ENCODE measurements at places on chromosomes 7 and 10. TPM values are rescaled to one million over a fixed set of nuclear protein-coding genes. Genes with fewer than 3 reads are reported as not detected.

Gene OPN4
- total RNA-seq: not detected

Gene PLA2G12B
- not detected for total RNA-seq

Gene DTX2
- 11.8 TPM for total RNA-seq

Gene TRIP6
- 94.1 TPM for total RNA-seq

Gene RNF133
- 23.9 TPM for total RNA-seq

Gene LRMDA
- 3.9 TPM for total RNA-seq

Measured in placental epithelial cell (primary cell).